ENCODE measurements at places on chromosomes 13 and 19. TPM values are rescaled to one million over a fixed set of nuclear protein-coding genes. Genes with fewer than 3 reads are reported as not detected.

Gene RNF17
- polyA plus RNA-seq, result not detected

Gene C19orf53
- polyA plus RNA-seq, result 159 TPM

Gene RASAL3
- polyA plus RNA-seq, result 0.60 TPM

Gene ZNF492
- polyA plus RNA-seq, result 0.06 TPM

Gene FBXO17
- 1.2 TPM for polyA plus RNA-seq

Gene ZNF253
- polyA plus RNA-seq, result 5.5 TPM

Gene PSG11
- not detected for polyA plus RNA-seq

Gene CD70
- polyA plus RNA-seq, result not detected

Gene ZNF441
- 2.4 TPM for polyA plus RNA-seq

Gene ZNF888
- 1.3 TPM for polyA plus RNA-seq

Gene ZNF442
- polyA plus RNA-seq, result 0.91 TPM

Gene TLE2
- 41.4 TPM for polyA plus RNA-seq

Gene SPC24
- 3.0 TPM for polyA plus RNA-seq

Gene SHD
- not detected for polyA plus RNA-seq

Gene EGLN2
- polyA plus RNA-seq, result 53.5 TPM

Gene ZNF799
- 2.2 TPM for polyA plus RNA-seq

Gene DCT
- polyA plus RNA-seq, result not detected

Gene MEIS3
- polyA plus RNA-seq, result 2.4 TPM

Data from heart left ventricle (tissue), 16 donors.